HL-60 (cell line): ENCODE measurements at places on chromosomes 6 and 20.

DNA sequence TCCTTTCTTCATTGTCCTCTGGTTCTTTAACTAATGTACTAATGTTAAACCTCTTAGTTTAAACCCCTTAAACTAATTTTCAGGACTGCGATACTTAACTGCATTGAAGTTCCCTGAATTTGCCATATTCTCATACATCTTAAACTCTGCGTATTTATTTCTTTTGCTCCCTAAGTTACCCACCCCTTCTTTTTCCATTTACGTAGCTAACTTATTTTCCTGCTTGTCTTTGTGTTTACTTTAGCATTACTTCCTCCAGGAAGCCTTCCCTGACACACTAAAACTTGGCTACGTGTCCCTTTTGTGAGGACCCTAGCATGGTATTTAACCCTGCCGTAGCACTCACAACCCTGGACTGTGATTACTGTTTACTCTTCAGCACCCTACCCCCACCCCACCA is 79.0 kb downstream of the UBR2 start:
- DNase-seq: no peak

DNA sequence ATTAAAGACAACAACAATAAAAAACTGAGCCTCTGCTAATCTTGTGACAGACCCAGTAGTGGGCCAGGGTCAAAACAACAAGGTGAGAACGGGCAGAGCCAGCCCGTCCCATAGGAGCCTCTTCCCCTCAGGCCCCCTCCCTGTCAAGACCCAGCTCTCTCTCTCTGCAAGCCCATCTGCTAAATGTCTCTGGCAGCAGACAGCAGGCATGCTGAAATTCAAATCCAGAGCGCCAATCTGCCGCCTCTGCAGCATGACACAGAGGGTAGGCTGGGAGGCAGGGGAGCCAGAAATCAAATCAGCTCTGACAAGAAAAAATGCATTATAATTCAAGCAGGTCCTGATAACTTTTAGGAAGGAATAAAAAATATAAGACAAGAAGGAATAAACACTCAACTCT is 26.3 kb downstream of the METTL24 start:
- DNase-seq: no peak

- no peak for DNase-seq
These were observed 75.2 kb downstream of the JPH2 start for GRCh38 chr20:44111712-44112335.

DNA sequence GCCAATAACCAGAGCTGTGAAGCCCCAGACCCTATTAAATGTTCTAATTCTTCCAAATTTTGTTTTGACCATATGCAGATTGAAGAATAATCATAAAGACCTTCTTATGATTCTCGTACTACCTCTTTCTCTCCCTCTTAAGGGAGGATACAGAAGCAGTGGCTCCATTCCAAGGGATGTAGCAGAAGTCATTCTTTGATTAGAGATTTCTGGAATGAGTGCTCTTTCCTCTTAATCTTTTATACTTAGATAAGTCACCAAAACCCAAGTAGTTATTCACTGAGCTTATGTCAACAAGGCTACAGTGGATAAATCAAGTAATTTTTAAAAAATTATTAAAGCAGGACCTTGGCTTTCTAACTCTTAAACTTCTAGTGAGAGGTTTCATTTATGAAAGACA is 266.0 kb upstream of the STXBP5 start:
- DNase-seq: no peak

DNA sequence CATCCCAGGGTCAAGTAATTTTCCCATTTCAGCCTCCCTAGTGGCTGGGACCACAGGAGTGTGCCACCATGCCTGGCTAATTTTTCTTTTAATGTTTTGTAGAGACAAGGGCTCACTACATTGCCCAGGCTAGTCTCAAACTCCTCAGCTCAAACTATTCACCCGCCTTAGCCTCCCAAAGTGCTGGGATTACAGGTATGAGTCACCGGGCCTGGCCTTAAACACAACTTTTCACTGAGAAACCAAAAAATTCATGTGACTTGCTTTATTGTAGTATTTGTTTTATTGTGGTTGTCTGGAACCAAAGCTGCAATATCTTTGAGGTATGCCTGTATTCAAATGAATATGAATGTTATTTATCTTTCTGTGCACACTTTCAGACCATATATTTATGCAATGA is 72.2 kb downstream of the RWDD2A start:
- DNase-seq: no peak

- no peak for DNase-seq
These were observed 30.7 kb downstream of the TRAM2 start for GRCh38 chr6:52546192-52546591.

DNA sequence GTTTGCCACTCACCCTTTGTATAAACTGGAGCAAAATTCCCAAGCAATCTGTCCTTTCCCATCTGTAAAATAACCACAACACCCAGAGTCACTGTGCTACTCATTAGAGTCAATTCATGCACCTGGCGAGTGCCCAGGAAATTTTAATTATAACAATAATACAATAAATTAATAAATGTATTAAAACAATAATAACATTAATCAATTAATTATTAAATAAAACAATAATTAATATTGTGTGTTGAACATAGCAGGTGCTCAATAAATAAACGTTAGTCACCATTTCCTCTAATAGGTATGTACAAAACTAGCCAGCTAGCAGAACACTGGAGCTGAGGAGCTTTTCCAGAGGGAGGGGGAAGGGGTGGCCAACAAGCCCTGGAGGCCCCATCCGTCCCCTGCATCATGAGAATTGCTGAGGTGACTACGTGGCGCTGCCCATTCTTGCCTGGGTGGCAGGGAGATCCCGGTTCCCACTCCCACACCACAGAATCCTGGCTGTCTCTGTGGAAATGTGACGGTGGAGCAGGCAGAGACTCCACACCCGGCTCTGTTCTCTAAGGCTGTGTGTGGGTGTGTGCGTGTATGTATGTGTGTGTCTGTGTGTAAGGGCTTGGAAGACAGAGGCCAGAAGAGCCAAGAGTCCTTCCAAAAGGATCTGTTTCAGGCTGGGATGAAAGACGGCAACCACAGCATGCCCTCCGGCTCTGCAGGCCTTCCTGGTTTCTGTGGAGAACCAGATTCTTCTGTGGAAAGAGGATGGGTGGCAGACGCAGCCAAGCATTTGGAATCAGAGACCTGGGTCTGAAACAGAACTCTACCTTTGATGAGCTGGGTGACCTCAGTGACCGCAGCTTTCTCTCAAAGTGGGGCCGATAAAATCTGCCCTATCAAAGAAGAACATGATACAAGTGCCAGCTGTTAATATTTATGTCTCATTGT is 18.8 kb upstream of the EZR start:
- DNase-seq: no peak

DNA sequence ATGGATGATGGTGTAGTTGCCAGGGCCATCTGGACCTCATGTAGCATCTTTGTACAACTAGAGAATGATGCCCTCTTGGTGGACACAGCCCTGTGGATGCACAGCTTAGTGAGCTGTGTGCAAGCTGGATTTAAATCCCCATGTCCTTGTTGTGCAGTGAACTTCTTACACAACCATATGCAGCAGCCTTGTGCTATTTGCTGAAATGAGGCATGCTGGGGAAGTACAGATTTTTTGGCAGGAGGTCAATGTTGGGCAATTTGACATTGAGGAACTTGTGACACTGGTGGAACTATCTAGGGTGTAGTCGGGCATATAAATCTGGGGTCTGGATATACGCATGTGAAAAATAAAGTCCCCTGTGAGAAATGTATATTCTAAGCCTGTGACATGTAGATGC is 5.8 kb upstream of the CDC5L start:
- DNase-seq: peak; percentile 92

DNA sequence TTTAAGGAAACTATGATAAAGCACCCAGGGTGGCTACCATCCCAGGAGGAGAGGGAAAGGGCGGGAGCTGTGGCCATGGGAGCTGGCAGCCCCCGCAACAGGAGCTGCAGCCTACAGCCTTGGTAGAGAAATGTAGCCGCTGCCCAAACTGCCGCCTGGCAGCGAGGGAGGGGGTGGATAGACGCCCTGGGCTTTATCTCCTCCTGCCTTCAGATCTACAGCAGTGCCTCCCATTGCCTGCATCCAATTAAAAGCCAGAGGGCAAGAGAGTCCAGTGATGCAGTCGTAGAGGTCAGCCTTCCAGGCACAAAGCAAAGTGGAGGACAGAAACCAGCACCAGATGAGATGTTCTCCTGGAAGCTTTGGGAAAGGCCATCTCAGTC is 35.0 kb upstream of the ZFAND3 start:
- no peak for DNase-seq

DNA sequence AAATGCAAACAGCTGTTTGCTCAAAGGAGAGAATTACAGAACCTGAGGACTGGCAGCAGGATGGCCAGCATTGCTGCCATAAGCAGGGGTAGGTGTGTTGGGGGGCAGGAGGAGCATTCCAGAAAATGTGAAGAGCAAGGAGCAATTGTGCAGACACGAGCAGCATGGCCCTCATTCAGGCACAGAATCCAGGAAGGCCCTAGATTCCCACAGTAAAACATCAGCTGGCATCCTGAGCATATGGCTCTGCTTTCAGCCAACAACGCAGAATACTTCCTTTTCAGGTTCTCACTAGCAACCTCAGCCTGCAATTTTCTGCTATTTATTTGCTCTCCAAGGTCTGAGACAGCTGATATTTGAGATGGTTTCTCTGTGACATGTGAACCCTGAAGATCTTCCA is 243.4 kb upstream of the POU3F2 start:
- no peak for DNase-seq

GRCh38 chr6:110786271-110786670 is 29.0 kb downstream of the CDK19 start:
- no peak for DNase-seq

DNA sequence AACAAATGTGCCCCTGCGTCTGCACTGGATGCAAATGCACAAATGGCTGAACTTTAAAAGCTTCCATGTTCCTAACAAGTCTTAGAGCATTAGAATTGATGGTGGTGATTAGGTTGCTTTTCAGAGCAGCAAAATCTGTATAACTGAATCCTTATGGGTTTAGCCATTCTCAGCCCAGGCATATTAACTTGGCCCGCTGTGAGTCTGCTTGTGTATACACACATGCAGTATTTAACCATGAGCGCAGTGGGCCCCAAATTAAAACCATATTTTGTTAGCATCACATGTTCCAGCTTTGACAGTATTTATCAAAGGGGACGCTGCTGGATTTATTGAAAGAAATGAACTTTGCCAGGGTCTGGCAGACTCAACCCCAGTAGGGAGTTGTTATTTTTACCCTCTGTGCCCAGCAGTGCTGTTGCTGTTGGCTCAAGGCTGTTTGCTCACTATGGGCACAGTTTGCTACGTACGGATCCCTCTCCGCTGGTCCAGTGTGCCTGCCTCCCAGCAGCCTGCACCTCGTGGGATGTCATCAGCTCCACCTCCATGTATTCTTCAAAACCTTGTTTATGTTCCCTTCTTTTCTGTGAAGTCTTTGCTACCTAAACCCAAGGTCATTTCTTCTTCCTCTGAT is 144.7 kb downstream of the QRSL1 start:
- DNase-seq: no peak

DNA sequence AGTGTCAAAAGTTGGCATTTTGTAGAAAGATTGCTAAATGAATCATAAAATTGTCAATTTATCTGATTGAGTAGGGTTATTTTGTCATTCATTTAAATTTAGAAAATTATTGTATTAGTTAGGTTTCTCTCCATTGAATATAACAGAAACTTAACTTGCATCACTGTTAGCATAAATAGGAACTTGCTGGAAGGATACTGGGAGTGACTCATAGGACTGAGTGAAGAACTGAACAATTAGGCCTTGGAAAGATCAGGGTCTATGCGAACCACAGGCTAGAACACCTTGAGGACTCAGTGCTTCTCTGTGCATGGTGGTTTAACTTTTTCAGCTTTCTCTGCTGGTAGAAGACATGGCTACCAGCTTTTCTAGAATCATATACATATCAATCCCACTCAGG is 67.7 kb upstream of the IFNGR1 start:
- no peak for DNase-seq

- DNase-seq: no peak
These were observed 3.0 kb upstream of the FBXO9 start for GRCh38 chr6:53062169-53062539.

DNA sequence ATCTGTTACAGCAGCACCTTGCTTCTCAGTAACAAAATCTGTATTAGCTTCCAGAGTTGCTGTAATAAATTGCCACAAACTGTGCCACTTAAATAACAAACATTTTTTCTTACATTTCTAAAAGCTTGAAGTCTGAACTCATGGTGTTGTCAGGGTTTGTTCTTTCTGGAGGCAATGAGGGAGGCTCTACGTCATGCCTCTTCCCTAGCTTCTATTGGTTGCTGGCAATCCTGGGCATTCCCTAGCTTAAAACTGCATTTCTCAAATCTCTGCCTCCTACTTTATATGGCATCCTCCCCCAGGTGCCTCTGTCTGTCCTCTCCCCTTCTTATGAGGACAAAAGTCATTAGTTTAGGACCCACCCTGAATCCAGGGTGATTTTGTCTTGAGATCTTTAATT is 41.6 kb upstream of the TMEM244 start:
- DNase-seq: no peak

GRCh38 chr20:6395695-6396094 is 272.9 kb upstream of the FERMT1 start:
- DNase-seq: no peak

DNA sequence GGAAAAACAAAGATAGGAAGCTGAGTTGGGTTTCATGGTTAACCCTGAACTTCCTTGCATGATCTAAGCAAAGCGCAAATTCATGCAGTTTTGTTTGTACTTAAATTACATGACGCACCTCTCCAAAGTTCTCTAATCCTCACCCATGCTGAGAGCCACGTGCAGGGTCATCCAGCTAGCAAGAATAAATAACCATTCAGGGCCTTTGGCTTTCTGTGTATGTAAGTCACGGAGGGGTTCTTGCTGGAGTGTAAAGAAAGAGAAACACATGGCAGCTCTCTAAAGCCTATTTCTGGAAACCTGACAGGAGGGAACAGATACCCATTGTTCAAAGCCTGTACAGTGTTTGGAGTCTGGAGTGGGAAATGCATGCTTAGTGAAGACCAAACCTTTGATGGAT is 171.7 kb upstream of the CCN2 start:
- DNase-seq: no peak

GRCh38 chr6:16769986-16770376 is 8.7 kb upstream of the ATXN1 start:
- DNase-seq: no peak

DNA sequence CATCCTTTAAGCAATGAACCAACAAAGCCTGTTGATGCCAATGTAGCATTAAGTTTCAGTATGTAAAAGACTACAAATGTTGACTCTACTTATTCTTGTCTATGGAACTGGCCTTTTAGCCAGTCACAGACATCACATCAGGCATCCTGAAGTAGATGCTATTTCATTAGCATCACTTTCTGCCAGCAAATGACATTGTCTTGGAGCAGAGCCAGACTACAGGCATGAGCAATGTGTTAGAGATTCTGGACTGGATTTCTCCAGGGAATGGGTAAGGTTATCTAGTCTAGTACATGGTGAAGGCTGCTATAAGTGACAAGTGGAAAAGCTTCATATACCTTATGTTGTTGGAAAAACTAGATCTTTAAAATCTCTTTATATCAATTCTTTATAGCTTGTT is 142.9 kb downstream of the ADGRB3 start:
- no peak for DNase-seq

DNA sequence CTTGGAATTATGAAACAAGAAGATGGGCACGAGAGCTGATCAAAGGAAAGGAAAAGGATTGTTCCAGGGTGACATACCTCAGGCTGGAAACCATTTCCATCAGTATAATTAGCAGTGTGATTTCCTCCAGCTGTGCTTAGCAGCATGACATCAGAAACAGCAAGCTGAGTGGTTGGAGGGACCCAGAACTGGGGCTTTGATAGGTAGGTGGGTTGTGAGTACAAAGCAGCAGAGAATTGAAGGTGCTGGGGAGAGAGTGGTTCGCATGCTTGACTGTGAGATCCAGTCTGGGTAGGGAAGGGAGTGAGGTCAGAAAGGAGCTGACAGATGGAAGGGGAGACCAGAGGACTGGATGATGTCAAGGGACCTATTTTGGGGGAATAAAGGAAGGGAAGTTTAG is 90.4 kb downstream of the CD164 start:
- DNase-seq: no peak
